Head of caudate nucleus (tissue), 42 donors: ENCODE measurements at places on chromosomes 12 and 14.

DNA sequence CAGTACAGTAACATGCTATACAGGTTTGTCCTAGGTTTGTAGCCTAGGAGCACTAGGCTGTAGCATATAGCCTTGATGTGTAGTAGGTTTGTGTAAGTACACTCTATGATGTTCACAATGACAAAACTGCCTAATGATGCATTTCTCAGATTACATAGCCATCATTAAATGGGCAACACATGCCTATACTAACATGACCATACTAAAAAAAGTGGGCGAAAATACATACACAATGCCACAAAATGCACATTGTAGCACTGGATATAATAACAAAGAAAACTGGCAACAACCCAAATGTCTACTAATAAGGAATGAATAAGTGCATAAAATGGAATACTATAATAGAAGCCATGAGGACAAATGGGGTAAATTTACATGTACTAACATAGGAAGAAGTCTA, 31.3 kb upstream of the NDUFA12 start:
- DNase-seq, result no peak

DNA sequence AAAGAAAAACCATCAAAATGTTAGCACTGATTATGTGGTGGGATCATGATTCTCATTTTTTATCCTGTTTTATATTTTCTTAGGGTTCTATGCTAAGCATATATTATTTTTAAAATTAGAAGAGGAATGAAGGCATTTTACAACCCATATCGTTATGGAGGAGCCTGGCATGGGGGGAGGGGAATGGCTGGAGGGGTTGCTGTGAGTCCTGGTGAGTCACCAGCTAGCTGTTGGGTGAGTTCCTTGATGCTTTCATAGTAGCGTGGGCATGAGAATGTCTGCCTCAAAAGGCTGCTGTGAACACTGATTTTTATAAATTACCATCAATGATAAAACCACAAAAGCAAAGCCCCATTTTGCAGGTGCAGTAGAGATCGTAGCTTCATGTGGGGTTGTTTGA, 46.9 kb downstream of the C14orf132 start:
- peak; percentile 50 for DNase-seq

GRCh38 chr12:14981049-14981448, 8.2 kb downstream of the PDE6H start:
- peak; percentile 43 for DNase-seq

DNA sequence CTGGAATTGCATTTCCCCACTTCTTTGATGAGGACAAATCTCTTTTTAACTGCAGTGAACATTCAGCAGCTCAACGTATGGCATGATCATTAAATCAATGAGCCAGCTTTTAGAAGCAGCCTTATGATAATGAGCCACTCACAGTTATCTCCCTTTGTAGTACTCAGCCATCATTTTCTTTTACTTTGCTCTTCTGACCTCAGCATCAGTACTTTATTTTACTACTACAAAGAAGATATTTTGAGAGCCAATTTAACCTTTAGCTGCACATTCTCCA, 250.0 kb upstream of the CLEC14A start:
- no peak for DNase-seq

- DNase-seq, result no peak
Measured at GRCh38 chr12:98405805-98406366, 109.5 kb upstream of the TMPO start.

DNA sequence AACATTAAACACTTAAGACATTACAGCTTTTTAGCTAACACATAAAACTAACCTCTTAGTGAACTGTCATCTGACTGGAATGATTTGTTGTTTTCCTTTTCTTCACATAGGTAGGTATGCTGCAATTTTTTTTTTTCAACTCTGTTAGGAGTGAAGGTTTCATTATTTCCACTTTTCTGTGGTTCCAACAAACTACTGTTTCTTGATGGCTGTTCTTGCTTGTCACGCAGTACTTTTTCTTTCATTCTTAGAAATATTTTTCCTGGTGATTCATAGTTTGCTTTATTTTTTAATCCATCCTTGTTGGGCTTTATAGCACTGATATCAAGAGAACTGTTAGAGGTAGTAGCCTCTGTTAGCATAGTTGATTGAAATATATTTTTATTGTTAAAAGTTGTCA, 6.3 kb downstream of the MIS18BP1 start:
- DNase-seq, result no peak

- DNase-seq, result no peak
Measured at GRCh38 chr12:66013224-66013623, 117.3 kb downstream of the LLPH start.

DNA sequence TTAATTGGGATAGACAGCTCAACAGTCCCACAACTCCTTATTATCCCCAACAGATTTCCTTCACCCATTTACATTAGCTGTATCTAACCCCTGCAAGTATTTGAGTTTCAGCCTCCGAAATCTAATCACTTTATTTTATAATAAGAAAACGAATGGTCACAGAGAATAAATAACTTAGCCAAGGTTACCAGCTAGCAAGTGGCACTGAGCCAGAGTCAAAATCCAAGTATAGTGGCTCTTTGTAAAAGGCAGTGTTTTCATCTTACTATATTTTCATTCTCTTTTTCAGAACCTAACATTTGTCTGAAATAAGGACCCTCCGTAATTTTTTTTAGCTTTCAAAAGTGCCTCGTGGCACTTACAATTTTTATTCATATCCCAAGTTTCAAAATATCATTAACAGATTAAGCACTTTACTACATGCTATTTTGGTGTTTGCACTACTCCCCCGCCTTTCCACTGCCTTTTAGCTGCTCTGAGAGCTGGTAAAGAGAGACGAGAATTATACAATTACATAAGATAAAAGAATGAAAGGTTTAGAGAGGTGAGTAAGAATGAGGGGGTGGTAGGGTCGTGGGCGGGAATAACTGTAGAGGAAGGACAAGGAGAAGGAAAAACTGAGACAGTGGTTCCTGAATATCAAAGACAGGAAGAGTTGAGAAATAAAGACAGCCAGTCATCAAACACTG, 3.7 kb upstream of the USP15 start:
- DNase-seq, result peak; percentile 63

GRCh38 chr12:80195074-80195726, 95.9 kb downstream of the OTOGL start:
- peak; percentile 28 for DNase-seq

DNA sequence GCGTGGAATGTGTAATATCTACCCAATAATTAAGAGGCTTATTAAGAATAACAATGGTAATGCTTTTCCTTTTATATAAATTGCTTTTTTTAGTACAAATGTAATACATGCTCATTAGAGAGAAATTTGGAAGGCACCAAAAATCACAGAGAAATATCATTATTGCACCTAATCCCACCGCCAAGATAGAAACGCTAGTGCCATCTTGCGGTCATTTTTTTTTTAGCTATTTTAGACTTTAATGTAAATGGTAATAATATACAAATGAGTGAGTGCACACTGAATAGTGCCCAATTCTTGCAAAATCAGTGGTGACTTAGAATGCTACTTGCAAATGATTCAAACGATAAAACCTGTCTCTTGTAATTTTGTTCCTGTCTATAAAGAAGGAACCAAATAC, 576.8 kb upstream of the TMEM132C start:
- DNase-seq, result no peak

- DNase-seq, result no peak
Measured at GRCh38 chr12:27324530-27324929, 8.1 kb upstream of the BMAL2 start.

DNA sequence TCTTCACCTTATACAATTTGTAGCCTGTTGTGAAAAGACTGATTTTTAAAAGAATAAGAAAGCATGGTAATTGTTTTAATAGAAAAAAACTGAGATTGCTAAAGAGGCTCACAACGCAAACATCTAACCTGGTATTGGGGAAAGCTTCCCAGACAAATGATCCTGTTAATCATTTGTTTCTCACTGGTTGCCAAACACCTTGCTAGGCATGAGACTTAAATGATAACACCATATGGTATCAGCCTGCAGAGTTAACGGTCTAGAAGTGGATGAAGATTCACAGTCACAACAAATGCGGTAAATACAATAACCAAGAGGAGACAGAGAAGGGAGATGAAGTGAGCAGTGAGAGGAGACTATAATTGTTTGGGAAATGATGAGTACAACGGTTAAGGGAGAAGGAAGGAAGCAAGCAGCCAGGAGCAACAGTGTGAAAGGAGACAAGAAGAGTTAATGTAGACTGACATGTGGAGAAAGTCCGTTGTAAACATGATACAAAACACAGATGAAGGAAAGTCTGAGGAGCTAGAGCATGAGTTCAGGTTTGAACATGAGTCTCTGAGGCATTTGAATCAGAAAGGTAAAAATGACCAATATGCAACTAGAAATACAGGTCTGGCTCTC, 19.8 kb downstream of the GXYLT1 start:
- DNase-seq, result no peak

DNA sequence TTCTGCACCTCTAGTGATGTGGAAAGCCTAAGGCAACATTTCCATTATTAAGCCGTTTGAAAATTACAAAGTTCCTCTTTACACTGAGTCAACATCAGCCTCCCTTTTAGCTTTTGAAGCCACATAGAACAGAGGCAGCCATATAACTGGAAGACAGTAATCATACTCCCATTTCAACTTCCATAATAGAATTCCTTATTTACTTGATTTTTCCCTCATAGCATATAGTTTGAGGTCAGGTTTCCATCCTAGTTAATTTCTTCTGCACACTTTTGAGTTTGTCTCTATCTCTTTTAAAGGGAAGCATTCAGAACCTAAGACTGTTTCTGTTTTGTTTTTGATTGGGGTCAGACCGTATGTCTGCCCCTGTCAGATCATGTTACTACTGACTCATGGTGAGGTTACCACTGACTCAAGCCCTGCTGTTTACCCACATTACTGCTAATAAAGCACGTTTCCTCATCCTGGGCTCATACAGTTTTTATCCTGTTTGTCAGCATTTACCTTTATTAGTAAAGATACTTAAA, 161.0 kb downstream of the SLC38A4 start:
- no peak for DNase-seq

DNA sequence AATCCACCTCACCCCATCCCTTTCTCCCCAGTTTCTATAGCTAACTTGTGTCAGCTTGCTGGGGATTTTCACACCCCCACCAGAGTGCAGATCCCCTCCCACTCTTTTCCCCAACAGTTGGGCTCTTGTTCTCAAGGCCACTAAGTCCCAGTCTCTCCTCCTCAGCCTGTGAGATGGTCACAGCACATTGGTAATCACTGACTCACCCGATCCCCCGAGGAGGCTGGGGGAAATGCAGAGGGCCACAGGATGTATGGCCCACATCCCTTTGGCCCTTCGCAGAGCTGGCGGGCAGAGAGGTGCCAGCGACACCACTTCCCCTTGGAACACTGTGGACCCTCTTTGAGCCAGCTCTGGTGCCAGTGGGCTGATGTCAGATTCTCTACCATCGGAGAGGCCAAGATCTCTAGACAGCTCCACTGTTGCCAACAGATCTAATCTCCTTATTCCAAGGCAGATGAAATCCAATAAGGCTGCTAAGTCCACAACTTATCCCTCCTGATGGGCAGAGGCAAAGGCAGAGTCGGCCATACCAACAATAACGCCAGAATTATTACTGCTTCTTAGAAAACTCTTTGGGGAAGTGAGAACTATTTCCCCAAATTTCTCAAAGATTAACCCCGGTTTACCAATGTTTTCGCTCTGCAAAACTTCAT, 1.6 kb downstream of the FMNL3 start:
- peak; percentile 44 for DNase-seq

- no peak for DNase-seq
Measured at GRCh38 chr12:88944397-88944796, 364.1 kb upstream of the KITLG start.

GRCh38 chr12:111445726-111446581, 40.2 kb downstream of the SH2B3 start:
- DNase-seq, result peak; percentile 6

DNA sequence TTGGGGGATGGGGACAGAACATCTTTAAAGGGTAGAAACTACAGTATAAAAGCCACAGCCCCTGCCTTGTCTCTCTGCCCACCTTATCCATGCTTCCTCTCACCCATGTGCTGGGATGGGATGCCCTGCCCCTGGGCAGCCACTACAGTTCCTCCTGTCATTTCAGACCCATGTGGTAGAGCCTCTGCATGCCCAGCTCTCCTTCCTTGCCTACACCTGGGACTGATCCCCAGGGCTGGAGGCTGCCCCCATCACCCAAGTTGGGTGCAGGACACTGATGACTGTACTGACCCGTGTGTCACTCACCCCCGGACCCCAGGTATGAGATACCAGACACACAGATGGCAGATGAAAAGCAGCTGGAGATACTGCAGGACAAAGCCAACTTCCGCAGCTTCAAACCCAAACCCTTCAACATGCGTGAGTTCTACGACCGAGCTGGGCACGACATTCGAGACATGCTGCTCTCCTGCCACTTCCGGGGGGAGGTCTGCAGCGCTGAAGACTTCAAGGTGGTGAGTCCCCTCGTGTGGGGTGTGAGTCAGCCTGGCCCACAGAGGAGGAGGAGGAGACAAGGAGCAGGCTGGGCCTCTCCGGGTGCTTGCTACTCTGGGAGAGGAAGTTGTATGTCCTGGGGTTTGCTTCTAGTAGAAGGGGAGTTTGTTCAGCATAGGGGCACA, 2.2 kb downstream of the ASIC1 start:
- no peak for DNase-seq

GRCh38 chr14:88233915-88234314, 89.2 kb downstream of the KCNK10 start:
- no peak for DNase-seq

- peak; percentile 56 for DNase-seq
Measured at GRCh38 chr14:26180221-26180620, 417.6 kb downstream of the NOVA1 start.

DNA sequence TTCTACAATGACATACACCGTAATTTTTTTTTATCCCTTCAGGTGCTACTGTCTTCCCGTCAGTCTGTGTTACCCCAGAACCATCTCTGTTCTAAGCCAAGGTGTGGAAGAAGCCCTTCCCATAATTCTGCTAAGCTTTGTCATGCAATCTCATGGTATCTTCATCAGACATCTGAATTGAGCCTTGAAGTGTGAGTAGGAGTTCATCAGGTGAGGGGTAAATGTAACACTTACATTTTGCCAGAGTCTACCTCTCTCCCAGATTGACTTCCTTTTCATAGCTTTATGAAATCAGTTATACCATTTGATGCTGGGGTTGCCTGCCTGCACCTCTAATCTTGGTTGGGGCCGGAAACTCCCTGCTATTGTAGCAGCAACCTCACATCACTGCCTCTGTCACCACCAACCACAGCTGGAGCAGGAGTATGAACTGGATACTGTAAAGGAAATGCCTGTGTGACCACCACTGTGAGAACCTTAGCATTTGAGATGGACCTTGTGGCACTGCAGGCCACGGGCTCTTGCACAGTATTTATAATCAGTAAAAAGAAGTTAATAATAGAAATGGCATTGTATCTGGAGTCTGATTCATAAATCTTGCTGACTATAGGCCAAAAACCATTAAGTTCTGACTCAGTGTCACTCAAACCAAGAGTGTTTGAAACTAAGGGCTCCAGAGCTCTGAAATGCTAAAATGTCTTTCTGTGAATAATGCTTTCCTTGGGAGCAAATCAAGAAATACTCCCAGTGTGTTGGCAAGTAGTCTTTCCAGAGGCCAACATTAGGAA, 58.7 kb upstream of the STK38L start:
- no peak for DNase-seq

GRCh38 chr12:131901431-131902331, 7.3 kb downstream of the ULK1 start:
- DNase-seq, result peak; percentile 71

GRCh38 chr12:51198568-51199365, 19.1 kb downstream of the POU6F1 start:
- DNase-seq, result no peak
